ENCODE measurements at places on chromosomes 6 and 20.

DNA sequence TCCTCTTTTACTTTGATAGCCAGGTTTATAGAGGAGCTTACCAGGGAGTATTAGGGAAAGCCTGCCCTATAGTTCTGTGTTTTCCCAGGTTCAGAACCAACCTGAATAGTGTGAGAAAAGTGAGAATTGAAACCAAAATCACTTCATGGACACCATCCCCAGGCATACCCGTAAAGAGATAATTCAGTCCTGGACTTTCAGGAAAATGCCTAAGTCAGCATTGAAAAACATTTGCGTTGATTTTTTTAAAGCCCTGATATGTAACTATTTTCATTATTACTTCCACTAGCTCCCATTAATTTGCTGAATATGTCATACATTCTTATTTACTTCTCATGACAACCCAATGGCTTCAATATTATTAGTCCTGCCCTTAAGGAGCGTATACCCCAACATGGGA, 77.4 kb upstream of the TCF21 start:
- no peak for DNase-seq

GRCh38 chr6:141719476-141719875, 413.2 kb upstream of the GJE1 start:
- no peak for DNase-seq

- DNase-seq = no peak
Measured at GRCh38 chr6:104527761-104528415, 331.8 kb downstream of the HACE1 start.

GRCh38 chr6:36610956-36611336, 16.8 kb downstream of the SRSF3 start:
- no peak for DNase-seq

DNA sequence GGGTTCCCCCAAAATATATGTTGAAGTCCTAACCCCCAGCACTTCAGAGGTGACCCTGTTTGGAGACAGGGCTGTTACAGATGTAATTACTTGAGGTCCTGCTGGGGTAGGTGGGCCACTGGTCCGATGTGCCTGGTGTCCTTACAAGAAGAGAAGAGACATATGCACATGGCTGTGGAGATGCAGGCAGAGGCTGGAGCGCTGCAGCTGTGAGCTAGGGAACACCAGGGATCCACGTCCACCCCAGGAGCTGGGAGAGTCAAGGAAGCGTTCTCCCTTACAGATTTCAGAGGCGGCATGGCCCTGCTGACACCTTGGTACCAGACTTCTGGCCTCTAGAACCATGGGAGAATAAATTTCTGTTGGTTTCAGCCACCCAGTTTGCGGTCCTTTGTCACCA, 11.7 kb upstream of the SLC22A2 start:
- no peak for DNase-seq

DNA sequence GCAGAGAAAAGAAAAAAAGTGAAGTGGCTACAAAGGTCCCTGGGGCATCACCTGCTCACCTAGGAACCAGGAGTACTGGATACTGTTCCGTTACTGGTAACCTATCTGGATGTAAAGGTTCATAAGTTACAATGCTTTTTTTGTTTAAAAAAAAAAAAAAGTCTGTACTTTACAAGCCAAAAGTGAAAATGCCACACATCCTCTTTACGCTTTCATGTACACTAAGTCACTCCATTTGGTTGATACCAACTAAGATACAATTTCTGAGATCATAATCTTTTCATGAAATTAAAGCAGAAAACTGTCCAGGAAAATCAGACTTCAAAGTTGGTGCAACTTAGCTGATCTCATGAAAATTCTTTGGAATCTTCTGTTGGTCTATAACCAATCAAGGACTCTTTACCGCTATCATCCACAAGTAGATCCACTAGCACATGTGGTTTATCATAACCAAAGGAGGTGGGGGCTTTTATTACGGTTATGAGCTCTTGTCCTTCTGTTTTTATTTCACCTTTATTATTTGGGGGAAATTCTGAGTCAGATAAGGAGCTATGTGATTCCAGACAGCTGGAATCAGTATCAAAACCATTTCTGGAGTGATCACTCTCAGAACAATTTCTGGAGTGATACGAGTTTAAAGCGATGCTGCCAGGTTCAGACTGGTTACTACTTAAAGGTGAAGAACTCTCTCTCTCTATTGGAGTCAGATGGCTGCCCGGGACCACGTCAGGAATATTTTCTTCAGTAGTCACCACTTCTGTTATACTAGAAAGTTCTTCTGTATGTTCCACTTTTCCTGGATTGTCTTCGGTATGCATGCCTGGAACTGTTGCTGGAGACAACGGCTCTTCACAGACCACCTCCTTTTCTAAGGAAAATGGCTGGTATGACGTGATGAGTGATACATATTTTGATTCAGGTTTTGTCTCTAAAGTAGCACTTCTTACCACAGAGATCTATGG, 21.2 kb downstream of the IFNGR1 start:
- no peak for DNase-seq

GRCh38 chr6:151847064-151847463, 39.6 kb downstream of the ESR1 start:
- DNase-seq = no peak

- no peak for DNase-seq
Measured at GRCh38 chr20:36773107-36773596, 411 bp downstream of the DSN1 start.

Data from GM19239 (cell line).